ENCODE measurements at places on chromosomes 5 and 9. TPM values are rescaled to one million over a fixed set of nuclear protein-coding genes. Genes with fewer than 3 reads are reported as not detected.
A peak's percentile ranks its signal among the peaks of the same experiment; 100 is the strongest.

Gene IL5
- not detected for polyA plus RNA-seq

Gene MSANTD3
- polyA plus RNA-seq: 46.8 TPM

Gene ANKRD34B
- polyA plus RNA-seq: not detected

Gene ENTPD8
- polyA plus RNA-seq: 0.02 TPM

Gene CARD9
- polyA plus RNA-seq: 0.14 TPM

Gene CRAT
- 2.5 TPM for polyA plus RNA-seq

DNA sequence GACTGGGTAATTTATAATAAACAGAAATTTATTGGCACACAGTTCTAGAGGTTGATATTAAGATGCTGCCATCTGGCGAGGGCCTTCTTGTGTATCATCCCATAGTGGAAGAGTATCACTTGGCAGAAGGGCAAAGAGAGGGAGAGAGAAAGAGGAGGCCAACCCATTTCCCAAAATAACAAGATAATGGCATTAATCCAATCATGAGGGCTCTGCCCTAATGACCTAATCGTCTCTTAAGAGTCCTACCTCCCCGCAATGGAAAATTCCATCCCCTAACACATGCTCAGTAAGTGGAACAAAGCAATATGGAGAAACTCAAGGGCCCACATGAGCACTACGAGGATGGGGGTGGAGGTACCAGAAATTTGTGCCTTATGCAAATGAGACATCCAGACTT lies 17.6 kb upstream of the VDAC1 start:
- DNase-seq: no peak

DNA sequence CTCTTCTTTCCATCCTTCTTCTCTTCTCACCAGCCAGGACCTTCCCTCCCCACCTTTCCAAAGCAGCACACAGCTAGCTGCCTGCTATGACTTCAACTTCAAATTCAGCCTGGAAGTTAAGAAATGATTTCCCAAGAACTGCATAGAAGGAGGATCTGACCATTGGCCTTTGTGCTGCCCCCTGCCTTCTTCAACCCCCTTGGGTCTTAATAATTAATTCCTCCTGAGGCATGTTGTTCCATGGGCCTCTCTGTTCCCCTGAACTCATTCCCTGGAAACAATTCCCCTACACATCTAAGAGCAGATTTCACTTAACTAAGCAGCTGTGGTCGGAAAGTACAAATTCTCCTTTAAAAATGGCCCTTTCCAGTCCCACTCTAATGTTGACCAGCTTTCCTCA lies 62.4 kb downstream of the ADAMTS12 start:
- no peak for DNase-seq

GRCh38 chr5:148810823-148811222 lies 15.6 kb upstream of the ADRB2 start:
- DNase-seq: no peak

DNA sequence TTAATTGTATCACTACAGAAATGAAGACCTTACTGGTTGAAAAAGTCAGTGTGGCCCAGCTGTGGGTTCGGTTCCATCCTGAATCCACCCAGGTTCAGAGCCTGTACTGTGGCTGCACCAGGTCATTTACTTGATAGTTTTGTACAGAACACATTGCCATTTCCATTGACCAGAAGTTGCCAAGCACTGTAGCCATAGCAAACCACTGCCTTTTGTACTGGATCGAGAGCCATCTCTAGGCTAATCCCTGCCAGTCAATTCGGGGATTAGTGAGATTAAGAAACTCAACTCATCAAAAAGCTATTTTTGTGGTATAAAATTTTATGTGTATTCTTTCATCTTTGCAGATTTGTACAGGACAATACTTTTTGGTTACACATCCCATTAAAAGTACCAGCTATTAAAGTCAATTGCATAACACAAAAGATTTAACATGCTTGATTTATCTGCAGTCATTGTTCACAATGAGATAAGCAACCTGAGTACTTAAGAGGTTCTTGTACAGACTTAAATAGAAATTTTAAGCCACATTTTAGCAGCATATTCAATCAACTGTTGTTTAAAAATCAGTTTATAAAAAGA lies 108.5 kb upstream of the OTULINL start:
- no peak for DNase-seq

DNA sequence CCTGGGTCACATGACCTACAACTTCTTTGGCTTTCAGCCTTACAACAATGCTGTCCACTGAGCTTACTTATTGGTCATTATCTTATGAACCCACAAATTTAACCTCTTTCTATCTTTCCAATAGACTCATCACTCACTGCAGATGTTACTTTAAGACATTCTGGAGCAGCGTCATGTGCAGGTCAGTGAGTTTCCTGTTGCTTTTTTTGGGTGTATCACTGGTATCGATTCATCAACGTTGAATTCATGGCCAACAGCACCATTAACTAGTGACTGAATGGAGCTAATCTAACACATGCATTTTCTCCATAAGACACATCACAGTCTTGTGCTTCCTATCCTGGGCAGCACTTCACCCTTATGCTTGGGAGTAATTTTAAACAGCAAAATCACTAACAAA lies 672.6 kb upstream of the CDH18 start:
- no peak for DNase-seq

- no peak for DNase-seq
Observed at GRCh38 chr9:77594963-77595362, 53.2 kb downstream of the GNA14 start.

DNA sequence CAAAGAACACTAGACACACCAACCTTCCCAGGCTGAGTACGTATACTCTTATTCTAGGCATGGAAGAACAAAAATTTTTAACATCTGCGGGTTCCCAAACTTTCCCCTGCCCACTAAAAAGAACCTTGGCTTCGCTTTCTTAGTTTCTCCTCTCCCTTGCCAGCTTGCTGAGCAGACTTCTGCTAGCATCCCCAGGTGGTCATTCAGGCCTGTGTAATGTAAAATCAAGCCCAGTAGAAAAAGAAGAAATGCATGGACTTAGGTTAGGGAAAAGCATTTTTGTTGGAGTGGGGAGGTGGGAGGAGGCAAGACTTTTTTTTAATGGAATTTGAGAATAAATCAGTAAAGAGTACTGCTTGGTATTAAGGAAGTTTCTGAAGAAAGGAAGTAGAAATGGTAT lies 331.0 kb upstream of the TLE4 start:
- no peak for DNase-seq

GRCh38 chr5:36301858-36302603 lies at the start of gene RANBP3L:
TSS of gene RANBP3L (minus strand) at chr5:36301902. CDS start at chr5:36301416, 486 bp downstream.
- peak; percentile 22 for DNase-seq

DNA sequence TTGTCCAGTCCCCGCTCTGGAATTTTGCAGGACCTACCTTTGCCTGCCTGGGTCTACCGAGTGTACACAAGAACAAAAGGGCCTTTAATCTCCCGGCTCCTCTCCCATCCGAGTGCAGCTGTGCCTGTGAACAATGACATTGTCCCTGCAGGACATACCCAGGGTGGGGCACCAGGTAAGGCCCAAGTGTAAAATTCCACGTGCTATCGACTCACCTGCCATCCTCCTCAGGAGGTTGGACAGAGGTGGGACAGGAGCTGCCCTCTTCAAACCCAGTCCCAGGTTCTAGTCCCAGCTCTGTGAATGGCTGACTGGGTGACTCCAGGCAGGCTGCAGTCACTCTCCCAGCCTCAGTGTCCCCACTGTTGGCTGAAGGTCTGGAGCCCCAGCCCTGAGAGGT lies 159.6 kb upstream of the ALDH1B1 start:
- no peak for DNase-seq

GRCh38 chr9:130138171-130138653 lies 34.0 kb upstream of the NCS1 start:
- peak; percentile 97 for DNase-seq

GRCh38 chr5:16050414-16050813 lies 129.2 kb downstream of the MARCHF11 start:
- no peak for DNase-seq

- DNase-seq: peak; percentile 68
Observed at GRCh38 chr9:31140316-31140715, 1244.1 kb upstream of the ACO1 start.
